ENCODE measurements at places on chromosomes 4 and X.

- DNase-seq: no peak
Observed at GRCh38 chr4:152588869-152589268, 53.0 kb upstream of the FBXW7 start.

GRCh38 chr4:181745933-181746625, 497.1 kb upstream of the TENM3 start:
- DNase-seq: no peak

GRCh38 chr4:185550933-185551332, 15.6 kb upstream of the PDLIM3 start:
- DNase-seq: no peak

- DNase-seq: no peak
Observed at GRCh38 chrX:22325096-22325495, 52.4 kb downstream of the CBLL2 start.

DNA sequence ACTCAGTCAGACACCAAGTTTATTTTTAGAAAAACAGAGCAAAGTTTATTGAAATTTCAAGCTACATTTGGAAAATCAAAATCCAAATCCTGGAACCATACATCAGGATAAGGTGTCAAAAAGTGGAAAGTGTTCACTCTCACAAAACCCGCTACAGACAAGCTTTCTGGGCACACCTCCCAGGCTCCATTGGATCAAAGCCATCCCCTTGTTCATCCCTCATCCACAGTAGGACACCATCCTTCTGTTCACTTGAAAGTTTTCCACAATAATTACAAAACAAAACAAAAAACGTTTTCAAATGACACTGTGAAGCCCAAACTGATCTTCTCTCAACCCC, 62.4 kb downstream of the TSC22D3 start:
- no peak for DNase-seq

DNA sequence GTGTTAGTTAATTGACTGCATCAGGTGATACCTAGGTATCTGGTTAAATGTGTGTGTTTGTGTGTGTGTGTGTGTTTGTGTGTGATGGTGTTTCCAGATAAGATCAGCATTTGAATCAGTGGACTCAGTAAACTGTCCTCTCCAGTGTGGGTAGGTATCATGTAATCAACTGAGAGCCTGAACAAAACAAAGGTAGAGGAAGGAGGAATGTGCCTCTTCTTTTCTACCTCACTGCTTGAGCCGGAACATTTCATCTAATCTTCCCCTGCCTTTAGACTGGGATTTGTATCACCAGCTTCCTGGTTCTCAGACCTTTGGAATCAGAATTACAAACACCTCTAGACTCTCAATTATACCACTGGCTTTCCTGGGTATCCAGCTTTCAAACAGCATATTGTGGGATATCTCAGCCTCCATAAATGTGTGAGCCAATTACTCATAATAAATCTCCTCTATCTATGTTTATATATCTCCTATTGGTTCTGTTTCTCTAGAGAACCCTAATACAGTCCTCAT, 120.5 kb downstream of the TBCK start:
- DNase-seq: no peak

DNA sequence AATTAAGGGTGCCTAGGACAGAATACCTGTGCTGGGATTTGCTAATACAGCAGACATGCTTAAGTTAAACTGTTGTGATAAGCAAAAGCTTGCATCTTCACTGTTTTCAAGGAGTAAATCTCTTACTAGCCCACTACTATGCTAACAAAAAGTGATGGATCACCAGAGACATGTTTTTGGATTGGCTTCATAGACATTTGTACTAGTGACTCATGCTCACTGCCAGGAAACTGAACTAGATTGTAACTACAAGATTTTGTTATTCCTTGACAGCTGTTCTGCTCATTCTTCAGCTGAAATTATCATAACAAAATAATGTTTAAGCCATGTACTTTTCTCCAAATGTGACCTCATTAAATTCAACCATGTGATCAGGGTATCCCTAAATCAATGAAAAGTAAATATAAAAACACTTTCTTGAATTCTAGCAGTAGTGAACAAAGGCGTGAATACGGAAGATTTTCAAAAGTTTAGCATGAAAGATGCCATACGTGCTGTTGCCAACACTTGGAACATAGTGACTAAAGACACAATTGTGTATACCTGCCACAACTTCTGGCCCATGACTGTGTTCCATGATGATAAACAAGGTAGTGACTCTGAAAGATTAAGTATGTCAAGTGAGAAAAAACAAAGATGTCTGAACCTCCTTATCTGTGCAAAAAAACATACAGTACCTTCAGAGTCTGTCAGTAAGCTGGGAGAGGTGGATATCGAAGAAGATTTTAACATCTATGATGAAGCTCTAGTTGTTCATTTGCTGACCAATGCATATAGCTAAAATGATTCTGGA, 154.0 kb downstream of the BTC start:
- DNase-seq: no peak

DNA sequence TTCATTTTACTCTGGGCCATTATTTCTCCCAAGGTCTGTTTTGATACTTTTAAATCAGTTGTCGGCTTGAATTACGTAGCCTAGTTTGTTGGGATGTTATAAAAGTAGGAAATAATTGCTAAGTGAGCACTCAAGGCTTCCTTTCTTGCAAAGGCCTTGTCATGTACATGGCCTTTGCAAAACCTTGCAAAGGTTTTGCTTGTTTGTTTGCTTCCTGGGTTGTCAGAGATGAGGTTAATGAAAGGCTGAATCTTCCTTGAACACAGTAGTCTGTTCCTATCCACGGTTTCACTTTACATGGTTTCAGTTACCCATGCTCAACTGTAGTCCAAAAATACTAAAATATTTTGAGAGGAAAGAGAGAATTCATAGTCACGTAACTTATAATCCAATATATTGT, 113.5 kb downstream of the NAA11 start:
- DNase-seq: no peak

- no peak for DNase-seq
Observed at GRCh38 chr4:910366-911091, 21.6 kb downstream of the GAK start.

DNA sequence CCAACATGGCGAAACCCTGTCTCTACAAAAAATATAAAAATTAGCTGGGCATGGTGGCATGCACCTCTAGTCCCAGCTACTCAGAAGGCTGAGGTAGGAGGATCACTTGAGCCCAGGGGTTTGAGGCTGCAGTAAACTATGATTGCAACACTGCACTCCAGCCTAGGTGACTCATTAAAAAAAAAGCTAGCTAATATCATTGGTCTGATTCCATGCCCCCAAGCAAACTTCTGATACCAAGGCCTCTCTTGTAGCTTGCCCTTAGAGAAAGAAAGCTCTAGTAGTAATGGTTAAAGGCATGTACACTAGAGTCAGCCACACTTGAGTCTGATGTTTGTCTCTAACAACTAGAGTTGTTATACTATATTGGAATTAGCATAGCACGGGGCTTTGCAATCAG, 32.6 kb upstream of the PHF8 start:
- peak; percentile 9 for DNase-seq
